ENCODE measurements at places on chromosomes 13 and 19.

- no peak for DNase-seq
These were observed 12.9 kb upstream of the CCDC169 start for GRCh38 chr13:36310417-36311108.

- DNase-seq = no peak
These were observed 221.1 kb upstream of the EDNRB start for GRCh38 chr13:78139765-78140164.

GRCh38 chr19:47113850-47114651, 475 bp upstream of the ZC3H4 start:
- DNase-seq = peak; percentile 54

DNA sequence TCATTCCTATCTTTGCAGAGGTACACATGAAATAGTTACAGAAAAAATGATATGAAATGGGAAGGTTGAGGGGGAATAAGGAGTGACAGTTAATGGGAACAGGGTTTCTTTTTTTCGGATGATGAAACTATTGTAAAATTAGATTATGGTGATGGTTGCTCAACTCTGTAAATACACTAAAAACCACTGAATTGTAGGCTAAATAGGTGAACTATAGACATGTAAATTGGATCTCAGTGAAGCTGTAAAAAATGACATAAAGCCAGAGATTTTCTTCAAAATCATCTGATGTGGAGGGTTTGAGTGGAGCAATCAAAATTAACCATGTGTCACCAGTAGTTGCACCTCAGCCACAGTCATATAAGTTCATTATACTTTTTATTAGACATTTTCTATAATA, 6.6 kb upstream of the FLT3 start:
- no peak for DNase-seq

GRCh38 chr13:43861863-43862262, 17.7 kb downstream of the CCDC122 start:
- no peak for DNase-seq

GRCh38 chr13:22925881-22926747, 254.7 kb upstream of the SGCG start:
- DNase-seq = no peak

DNA sequence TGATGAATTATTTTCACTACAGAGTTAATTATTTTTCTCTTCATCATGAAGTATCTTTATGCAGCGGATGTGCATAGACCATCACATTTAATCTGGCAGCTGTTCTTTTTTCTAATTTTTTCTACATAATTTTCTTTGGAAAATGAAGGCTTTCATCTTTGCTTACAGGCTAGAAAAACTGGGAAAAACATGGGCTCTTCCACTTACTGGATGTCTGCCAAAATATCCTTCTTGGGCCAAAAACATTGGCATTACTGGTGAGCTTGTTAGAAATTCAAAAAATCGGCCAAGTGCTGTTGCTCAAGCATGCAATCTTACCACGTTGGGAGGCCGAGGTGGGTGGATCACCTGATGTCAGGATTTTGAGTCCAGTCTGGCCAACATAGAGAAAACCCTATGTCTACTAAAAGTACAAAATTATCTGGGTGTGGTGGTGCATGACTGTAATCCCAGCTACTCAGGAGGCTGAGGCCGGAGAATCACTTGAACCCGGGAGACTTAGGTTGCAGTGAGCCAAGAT, 176.8 kb downstream of the ZNF737 start:
- no peak for DNase-seq

GRCh38 chr13:88124142-88124541, 453.0 kb downstream of the SLITRK5 start:
- DNase-seq = no peak

DNA sequence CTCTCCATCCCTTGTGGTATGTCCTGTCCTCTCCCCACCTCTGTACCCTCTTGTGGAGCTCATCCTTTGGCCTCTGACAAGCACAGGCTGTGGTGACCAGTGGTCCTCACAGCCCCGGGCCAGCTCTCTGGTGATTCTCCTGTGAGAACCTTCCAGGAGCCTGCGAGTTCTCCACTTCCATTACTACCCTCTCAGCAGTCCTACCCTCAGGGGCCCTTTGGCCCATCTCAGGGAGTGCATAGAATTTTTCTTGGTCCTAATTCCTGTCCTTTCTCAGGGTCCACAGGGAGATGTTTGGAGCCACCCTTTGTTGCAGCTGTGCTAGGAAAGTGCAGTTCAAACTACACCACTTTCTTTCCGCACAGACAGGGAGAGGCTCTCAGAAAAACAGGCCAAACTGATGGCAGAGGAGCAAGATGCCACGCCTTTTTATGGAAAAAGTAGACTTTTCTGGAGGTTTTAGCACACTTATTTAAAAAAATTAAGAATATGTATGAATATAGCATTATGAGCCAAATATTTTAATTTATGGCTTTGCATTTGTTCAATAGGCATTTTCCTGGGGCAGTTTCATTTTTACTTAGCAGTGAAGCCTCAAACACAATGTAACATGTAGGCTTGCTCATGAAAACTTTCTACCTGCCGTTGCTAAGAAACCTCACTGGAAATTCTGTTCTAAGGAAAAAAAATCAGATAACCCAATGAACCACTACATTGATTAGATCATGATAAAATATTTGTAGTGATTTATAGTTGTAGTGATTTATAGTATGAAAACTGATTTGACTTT, 92.0 kb downstream of the GPR12 start:
- DNase-seq = no peak

DNA sequence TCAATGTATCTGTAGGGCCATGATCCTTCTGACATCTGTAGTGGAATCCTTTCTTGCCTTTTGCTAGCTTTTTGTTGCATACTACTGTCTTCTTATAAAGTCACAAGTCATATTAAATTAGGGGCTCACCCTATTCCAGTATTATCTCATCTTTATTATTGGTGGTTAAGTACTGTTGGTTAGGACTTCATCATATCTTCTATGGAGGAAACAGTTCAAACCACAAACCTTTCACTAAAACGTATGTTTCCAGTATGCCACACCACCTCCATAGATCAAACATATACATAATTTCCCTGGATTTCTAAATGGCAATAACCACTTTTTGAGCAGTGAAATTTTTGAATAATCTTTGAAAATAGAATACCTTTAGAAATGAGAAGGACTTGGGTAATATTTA, 62.8 kb upstream of the PCDH9 start:
- DNase-seq = no peak

GRCh38 chr19:33250500-33250899, 24.9 kb upstream of the SLC7A10 start:
- no peak for DNase-seq
